ENCODE measurements at places on chromosomes 4 and X.

DNA sequence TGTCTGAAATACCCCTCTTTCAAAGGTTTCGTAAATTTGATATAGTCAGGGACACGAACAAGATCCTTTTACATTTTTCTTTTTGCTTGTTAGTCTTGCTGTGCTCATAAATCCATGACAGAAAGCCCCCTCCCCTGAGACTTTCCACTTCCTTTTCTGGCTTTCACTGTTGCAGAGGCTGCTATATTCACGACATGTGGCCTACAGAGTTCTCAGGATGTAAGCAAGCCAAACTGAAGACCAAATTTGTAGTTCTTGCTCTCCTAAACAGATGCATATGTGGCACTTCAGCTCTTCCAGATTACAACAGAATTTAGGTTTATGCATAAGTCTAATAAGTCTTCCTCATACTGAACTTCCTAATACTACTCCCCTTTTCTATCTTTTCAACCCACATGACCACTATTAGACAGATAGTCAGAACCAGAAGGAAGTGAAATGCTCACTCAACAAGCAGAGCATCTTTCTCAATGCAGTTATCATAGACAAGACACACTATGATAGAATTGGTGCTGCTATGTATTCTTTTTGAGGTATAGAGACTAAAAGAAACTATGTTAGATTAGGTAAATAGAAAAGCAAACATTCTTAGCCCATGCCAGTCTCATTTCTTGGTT lies 15.0 kb downstream of the BTK start:
- DNase-seq = no peak

DNA sequence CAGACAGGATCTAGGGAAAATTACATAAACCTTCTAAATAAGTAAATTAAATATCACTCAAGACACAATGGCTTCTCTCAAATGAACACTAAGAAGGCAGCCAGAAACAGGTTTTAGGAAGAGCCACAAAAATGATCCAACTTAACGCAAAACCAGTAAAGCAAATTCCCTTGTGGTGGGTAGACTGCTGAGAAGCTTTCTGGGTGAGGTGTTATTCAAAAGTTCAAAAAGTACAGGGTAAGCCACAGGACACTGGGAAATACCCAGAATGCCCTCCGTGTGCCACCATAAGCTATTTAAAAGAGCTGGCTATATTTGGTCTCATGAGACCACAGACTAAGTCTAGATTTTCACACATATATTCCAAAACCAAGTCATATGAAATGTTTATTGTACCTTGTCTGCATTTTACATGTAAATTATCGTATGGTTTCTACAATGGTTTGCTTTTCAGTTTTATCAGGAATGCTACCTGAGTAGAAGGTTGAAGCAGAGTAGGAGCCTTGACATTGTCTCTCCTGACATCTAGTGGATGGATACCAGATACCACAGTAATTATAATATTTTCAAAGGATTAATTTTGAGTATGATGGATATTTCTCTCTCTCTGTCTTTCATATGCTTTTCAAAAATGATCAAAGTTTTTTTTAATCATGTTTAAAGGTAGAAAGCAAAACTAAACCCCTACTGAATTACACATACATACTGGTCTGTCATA lies 109.3 kb upstream of the KLHL13 start:
- no peak for DNase-seq

GRCh38 chrX:964831-965416 lies 247.5 kb downstream of the CRLF2 start:
- DNase-seq = no peak

DNA sequence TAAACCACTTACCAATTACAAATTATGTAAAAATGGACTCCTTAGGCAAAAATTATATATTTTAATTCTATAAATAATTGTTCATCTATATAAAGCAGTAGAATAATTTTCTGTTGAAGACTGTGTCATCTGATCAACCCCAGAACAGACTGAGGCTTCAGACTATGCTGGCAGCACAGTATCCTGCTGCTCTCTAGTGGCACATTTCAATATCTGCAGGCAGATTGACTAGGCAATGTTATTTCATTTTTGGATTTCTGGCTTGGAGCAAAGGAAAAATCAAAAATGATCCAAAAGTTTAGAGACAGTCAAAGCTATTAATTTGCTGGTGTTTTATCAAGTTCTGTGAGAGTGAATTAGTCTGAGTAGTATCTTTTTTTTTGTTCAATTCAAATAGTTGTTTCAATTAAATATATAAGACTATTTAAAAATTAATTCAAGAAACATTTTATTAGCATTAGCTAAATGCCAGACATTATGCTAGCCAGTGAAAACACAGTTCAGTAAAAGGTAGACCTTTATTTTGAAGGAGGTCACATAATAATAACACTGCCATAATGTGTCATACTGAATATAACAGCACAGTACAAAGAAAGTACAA lies 21.3 kb upstream of the SULT1E1 start:
- DNase-seq = no peak

DNA sequence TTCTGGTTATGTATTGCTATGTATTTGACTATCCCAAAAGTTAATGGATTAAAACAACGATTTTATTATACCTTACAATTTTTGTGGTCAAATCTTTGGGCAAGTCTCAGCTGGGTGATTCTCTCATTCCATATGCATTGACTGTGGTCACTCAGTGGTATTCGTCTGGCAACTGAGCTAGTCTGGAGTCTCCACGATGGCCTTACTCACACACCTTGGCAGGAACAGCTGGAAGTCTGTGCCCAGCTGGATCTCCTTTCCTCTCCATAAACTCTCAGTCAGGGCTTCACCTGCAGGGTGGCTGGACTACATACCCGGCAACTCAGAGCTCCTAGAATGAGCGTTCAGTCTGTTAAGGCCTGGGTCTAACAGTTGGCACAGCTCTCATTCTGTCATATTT lies 141.1 kb upstream of the WDFY3 start:
- DNase-seq = no peak
